Naive thymus-derived CD8-positive, alpha-beta T cell (primary cell): ENCODE measurements at places on chromosomes 2 and 18.

DNA sequence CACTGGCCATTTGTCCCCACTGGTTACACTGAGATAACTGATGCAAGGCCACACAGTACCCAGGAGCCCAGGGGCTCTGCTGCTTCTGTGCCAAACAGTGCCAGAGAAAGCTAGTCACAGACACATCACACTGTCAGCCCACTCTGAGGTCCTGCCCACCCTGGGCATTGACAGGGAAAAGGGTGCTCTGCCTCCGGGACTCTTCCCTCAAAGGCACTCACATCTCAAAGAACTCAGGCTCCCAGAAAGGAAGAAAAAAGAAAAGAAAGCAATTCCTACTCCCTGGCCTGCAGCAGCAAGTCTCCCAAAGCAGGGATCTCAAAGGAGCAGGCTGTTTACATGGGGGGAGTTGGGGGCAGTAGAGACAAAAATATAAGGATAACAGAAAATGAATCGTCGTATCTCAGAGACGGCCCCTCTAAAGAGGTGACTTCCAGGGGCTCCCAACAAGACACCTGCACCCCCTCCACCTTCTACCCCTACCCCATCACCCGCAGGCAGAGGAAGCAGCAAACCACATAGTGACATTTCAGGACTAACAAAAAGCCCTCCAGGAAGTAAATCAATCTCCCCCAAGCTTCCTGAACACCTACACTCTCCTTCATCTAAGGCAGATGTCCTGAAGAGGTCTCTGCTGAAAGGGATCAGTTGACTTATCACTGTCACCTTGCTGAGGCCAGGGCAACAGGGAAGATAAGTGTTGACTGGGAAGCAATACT, 247.6 kb downstream of the TNS1 start:
- H3K27me3 ChIP-seq = no peaks in the 10 kb centered on the region
- no peak overlapping the region for H3K27ac ChIP-seq
- DNase-seq = no peak

DNA sequence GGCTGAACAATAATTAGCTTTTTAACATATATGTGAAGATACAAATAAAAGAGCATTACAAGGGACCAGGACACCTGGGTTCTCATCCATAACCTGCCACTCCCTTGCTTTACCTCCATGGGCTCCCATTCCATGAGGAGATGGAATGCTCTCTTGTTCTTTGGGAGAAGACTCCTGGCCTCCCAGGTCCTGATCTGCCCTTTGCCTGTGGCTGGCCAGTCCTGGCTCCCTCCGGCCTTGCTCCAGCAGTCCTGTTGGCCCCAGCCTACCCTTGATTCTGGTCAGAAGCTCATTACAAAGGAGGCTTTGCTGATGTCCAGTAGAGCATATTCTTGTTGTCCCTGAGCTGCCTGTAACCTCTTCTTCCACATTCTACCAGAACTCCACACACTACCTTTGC, 60.3 kb downstream of the ADD2 start:
- H3K4me1 ChIP-seq = peaks cover 1% of the 10 kb centered on the region
- H3K36me3 ChIP-seq = no peaks in the 10 kb centered on the region
- H3K27me3 ChIP-seq = no peaks in the 10 kb centered on the region
- no peak overlapping the region for H3K27ac ChIP-seq

GRCh38 chr2:221758076-221758475, 186.0 kb upstream of the EPHA4 start:
- no peak overlapping the region for H3K4me3 ChIP-seq
- no peaks in the 10 kb centered on the region for H3K27me3 ChIP-seq
- DNase-seq = no peak
- H3K27ac ChIP-seq = no peak overlapping the region

GRCh38 chr18:22983175-22983574, 50.0 kb downstream of the RBBP8 start:
- H3K27ac ChIP-seq = no peak overlapping the region
- H3K36me3 ChIP-seq = no peaks in the 10 kb centered on the region
- H3K4me3 ChIP-seq = no peak overlapping the region
- DNase-seq = no peak

- H3K4me1 ChIP-seq = no peaks in the 10 kb centered on the region
- no peak overlapping the region for H3K27ac ChIP-seq
Measured at GRCh38 chr18:70991577-70991976, 702.7 kb downstream of the SOCS6 start.

GRCh38 chr2:60551240-60552077, 2.0 kb downstream of the BCL11A start:
- H3K27ac ChIP-seq = no peak overlapping the region
- peak overlapping the region; percentile 89 for H3K4me3 ChIP-seq
- peaks cover 57% of the 10 kb centered on the region for H3K4me1 ChIP-seq
- no peak for DNase-seq

DNA sequence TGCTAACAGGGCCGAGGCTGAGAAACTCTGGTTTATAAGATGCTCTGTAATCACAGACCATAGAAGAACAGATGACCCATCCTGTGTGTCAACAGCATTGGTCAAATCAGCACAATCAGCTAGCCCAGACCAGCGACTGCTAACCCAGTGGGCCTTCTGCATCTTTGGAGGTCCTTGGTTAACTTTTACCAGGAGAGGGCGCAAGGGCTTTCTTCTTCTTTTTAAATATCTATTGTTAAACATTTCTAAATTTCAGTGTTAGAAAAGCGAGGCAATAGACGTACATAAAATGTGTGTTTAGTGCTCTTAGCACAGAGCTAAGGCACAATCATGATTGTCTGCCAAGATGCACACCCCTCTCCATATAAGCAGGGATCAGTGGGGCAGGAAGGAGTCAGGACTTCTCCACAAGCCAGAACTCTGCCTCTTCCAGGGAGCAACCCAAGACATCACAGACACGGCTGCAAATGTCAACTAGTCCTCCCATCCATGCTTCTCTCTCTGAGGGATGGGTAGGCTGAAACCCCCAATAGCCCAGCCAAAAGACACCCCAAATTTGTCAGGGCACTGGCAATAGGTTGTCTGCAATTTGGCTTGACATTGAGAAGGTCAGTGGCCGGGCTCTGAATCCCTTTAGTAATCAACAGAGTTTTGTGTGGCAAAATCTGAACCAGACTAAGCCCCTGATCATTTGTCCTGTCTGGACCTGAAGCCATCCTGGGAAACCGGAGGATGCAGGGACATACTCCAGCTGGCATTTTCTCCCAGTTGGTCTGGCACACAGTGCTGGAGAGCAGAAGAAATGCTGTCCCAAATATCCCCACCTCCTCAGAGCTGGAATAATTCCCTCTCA, 188.2 kb downstream of the BCL2 start:
- H3K4me1 ChIP-seq = peaks cover 35% of the 10 kb centered on the region
- H3K4me3 ChIP-seq = peak overlapping the region; percentile 59
- DNase-seq = peak; percentile 53

GRCh38 chr2:241728000-241728399, 6.4 kb upstream of the D2HGDH start:
- no peak overlapping the region for H3K4me3 ChIP-seq
- peaks cover 7% of the 10 kb centered on the region for H3K36me3 ChIP-seq
- peaks cover 13% of the 10 kb centered on the region for H3K4me1 ChIP-seq
- no peak for DNase-seq

DNA sequence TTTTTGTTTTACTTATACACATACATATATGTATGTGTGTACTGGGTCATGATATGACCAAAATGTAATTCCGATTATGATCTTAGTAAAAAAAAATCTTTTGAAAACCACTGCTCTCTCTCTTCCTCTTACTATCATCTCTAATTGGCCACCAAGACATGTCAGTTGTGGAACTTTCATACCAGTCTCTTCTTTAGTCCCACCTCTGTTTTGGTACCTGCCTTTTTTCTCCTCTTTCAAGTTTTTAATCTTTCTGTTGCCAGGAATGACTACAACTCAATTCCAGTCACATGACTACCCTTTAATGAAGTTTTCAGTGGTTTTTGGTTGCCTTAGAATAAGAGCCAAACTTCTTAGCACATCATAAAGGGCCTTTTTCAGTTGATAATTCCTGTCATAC, 17.1 kb downstream of the RBM44 start:
- H3K36me3 ChIP-seq = no peaks in the 10 kb centered on the region
- H3K4me3 ChIP-seq = no peak overlapping the region
- no peaks in the 10 kb centered on the region for H3K27me3 ChIP-seq
- no peak overlapping the region for H3K27ac ChIP-seq
- H3K4me1 ChIP-seq = no peaks in the 10 kb centered on the region

GRCh38 chr2:175734686-175735085, 267.4 kb downstream of the LNPK start:
- no peak overlapping the region for H3K27ac ChIP-seq
- no peak for DNase-seq
- no peaks in the 10 kb centered on the region for H3K4me1 ChIP-seq
- H3K36me3 ChIP-seq = no peaks in the 10 kb centered on the region

GRCh38 chr18:3132700-3133099, 87.1 kb downstream of the MYOM1 start:
- peaks cover 7% of the 10 kb centered on the region for H3K4me1 ChIP-seq
- no peak for DNase-seq
- no peak overlapping the region for H3K27ac ChIP-seq
- no peaks in the 10 kb centered on the region for H3K36me3 ChIP-seq

GRCh38 chr2:145623136-145623535, 1103.2 kb upstream of the ZEB2 start:
- H3K27me3 ChIP-seq = no peaks in the 10 kb centered on the region
- H3K27ac ChIP-seq = no peak overlapping the region
- H3K36me3 ChIP-seq = no peaks in the 10 kb centered on the region
- no peak for DNase-seq
- H3K4me3 ChIP-seq = no peak overlapping the region

DNA sequence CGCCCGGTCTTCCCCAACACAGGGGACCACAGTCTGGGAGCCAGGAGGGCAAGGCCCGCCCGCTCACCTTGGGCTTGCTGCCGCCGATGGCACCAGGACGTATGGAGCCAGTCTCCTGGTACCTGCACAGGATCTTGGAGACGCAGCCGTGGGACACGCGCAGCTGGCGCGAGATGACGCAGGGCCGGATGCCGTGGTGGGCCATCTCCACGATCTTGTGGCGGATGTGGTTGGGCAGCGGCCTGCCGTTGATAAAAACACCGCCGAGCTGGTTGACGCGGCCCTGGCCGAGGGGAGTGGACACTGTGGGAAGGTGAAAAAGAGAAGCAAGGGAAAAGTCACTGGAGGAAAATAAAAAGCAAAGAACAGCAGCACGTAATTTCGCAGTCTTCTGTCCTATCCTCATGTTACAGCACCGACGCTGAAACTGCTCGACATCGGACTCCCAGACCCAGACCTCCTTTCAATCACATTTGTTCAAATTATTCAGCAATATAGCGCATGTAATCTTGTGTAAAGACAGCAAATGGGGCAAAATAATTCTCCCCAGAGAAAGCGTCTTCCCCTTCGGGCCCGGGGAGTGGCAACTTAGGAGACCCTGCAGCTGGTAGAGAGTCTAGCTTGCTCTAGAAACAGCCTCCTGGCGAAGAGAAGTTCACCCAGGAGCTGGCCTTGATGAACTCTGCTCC, 1.7 kb downstream of the PAX3 start:
- H3K36me3 ChIP-seq = peaks cover 3% of the 10 kb centered on the region
- no peak overlapping the region for H3K27ac ChIP-seq
- H3K4me1 ChIP-seq = peaks cover 31% of the 10 kb centered on the region
- H3K4me3 ChIP-seq = peak overlapping the region; percentile 22
- DNase-seq = no peak
- H3K27me3 ChIP-seq = peaks cover 82% of the 10 kb centered on the region

DNA sequence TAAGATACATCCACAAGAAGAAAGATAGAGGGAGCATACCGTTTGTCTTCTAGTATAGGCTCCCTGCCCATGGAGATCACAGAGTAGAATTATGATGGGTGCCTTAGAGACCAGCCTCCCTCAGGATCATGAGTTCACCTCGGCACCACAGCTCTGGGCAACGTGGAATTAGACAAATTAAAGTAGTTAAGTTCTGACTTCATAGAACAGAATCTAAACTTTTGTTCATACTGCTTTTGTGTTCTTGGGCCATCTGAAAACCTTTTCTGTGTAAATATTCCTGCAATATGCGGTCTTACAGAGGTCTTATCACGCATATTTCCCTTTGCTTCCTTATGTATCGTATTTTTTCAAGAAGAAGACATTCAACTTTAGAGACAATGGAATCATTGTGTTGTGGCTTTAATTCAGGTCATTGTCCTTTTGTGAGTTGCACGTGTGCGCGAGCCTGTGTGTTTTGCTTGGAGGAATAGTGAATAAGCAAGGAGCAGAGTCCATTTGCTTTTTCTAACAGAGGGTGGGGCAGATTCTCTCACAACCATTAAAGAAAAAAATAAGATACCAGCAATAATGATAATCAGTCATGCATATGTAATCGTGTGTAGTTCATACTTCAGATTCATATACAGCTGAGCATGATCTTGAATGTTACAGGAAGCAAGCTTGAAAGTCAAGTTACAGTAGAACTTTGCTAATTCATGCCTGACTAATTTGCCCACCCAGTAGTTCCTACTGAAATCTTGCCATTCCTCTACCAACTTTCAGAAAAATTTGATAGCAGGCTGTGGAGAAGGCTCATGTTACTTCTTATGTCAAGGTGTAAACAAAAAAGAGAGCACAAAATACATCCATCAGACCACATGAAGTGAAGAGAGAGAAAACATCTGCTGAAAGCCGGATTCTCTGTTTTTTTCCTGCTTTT, 243.6 kb downstream of the NEDD4L start:
- DNase-seq = no peak
- peaks cover 6% of the 10 kb centered on the region for H3K4me1 ChIP-seq
- no peak overlapping the region for H3K4me3 ChIP-seq
- H3K27ac ChIP-seq = no peak overlapping the region
- H3K27me3 ChIP-seq = no peaks in the 10 kb centered on the region
- peaks cover 3% of the 10 kb centered on the region for H3K36me3 ChIP-seq

DNA sequence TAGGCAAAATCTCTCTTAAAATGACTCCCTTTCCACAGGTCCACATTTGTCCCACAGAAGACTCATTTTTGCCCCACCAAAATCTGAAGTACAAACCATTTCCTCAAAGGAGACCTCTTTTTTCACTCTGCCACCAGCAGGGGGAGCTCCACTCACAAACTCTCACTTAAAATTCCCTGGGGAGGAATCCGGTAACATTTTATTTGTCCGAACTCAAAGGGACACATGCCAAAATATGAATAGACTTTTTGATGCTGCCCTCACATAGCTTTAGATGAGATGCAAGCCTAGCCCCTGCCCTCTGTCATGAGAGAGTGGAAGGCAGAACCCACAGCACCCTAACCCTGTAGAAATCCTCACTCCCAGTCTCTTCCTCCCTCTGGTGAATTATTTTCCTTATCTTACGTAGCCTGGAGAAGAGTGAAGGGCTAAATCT, 57.1 kb downstream of the RMDN2 start:
- H3K36me3 ChIP-seq = peaks cover 8% of the 10 kb centered on the region
- peak; percentile 48 for DNase-seq
- no peaks in the 10 kb centered on the region for H3K27me3 ChIP-seq
- H3K27ac ChIP-seq = no peak overlapping the region
- no peak overlapping the region for H3K4me3 ChIP-seq

- peaks cover 83% of the 10 kb centered on the region for H3K27me3 ChIP-seq
- DNase-seq = no peak
- H3K36me3 ChIP-seq = peaks cover 15% of the 10 kb centered on the region
- H3K4me1 ChIP-seq = peaks cover 45% of the 10 kb centered on the region
- no peak overlapping the region for H3K27ac ChIP-seq
Measured at GRCh38 chr2:104856086-104856972, 2.4 kb downstream of the POU3F3 start.

DNA sequence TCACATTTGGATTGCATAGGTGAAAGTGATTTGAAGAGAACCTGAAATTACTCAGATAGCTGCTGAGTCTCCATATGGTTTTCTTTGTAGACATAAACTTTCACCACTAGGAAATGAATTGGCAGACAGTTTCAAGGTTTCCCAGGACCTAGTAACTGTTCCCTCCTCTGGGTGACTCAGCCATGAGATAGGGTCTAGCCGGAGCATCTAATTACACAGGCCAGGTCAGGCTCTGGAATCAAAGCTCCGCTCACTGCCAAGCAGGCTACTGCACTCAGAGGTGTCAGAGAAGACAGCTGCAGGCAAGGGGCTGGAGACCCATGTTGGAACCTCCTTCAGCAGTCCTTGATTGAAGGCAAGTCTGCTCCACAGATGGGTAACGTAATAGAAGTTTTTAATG, 429.2 kb downstream of the TNS1 start:
- H3K27me3 ChIP-seq = no peaks in the 10 kb centered on the region
- no peak overlapping the region for H3K4me3 ChIP-seq
- no peak for DNase-seq
